ENCODE measurements at places on chromosomes 7 and 10. TPM values are rescaled to one million over a fixed set of nuclear protein-coding genes. Genes with fewer than 3 reads are reported as not detected.

ASIC3 gene
- total RNA-seq = 0.82 TPM

NAT16 gene
- total RNA-seq = 0.82 TPM

CDH23 gene
- 3.3 TPM for total RNA-seq

DNA sequence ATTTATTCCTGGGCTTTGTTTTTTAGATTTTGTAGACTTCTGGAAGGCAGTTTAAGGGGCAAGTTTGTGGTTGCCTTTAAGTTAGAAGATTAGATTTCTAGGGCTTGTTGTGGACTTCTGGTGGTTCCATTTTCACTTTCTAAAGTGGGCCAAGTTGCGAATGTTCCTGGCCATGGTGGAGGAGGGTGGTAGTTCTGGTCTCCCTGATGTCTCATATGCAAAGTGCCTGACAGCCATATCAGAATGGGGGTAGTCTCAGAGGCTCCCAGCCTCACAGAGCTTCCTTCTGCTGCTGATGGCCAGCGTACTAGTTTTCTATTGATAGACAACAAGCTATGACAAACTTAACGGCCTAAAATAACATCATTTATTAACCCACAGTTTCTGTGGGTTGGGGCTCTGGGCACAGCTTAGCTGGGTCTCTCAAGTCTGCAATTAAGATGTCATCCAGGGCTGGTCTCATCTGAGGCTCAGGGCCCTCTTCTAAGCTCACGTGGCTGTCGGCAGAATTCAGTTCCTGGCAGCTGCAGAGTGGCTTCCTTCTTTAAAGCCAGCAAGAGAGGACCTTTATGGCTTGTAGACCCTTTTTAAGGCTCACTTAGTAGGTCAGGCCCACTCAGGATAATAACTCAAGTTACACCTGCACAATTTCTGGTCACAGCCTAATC lies 44.8 kb downstream of the BMPER start:
- DNase-seq = no peak

NPY4R gene
- total RNA-seq = not detected

DNA sequence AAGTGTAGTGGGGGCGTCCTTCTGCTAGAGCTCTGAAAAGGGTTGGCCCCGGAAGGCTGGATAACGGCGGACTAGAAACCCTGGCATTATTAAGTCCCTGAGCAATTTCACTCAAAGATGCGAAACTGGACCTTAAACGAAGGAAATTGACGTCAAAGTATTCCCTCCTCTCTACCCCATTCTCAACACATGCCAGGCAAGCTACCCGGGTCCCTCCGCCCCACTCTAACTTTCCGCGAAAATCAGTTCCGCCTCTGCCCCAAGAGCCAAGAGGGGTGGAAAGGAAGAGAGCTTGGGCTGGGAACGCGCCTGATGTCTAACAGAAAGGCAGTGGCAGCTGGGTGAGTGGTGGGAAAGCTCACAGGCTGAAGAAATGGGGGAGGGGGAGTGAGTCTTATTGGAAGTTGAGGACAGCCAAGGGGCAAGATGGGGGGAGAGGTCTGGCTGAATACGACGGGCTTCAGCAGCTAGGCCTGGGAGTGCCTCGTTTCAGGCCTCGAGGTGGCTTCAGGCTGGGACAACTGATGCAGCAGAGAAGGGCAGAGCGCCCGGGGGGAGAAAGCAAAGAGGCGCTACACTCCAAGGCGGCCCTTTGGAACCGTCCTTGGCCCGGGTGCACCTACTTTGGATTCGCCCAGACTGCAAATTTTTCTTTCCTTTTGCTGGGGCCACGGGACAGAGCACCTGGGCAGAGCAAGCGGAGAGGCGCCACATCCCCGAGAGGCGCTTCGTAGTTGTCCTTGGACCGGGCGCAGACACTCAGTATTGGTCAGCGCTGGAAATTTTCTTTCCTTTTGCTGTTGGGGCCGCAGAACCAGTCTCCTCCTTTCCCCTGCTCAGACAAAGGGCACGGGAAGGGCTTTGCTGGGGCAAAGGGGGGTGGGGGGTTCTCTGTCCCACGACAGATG lies 2.0 kb upstream of the FEZF1 start:
- DNase-seq = no peak

MMP21 gene
- total RNA-seq = 0.41 TPM

GRCh38 chr10:20391629-20392028 lies 505.5 kb downstream of the NEBL start:
- DNase-seq = no peak
